Stimulated activated CD4-positive, alpha-beta T cell treated with anti-CD3 and anti-CD28 coated beads, TNF-alpha, amount 100 ng/mL, for 4 hours (primary cell): ENCODE measurements at places on chromosomes 13 and 19.

GRCh38 chr19:46513461-46514236, 18.0 kb upstream of the PNMA8B start:
- DNase-seq, result peak; percentile 62

- peak; percentile 32 for DNase-seq
Measured at GRCh38 chr19:29263305-29264135, 50.6 kb upstream of the UQCRFS1 start.

DNA sequence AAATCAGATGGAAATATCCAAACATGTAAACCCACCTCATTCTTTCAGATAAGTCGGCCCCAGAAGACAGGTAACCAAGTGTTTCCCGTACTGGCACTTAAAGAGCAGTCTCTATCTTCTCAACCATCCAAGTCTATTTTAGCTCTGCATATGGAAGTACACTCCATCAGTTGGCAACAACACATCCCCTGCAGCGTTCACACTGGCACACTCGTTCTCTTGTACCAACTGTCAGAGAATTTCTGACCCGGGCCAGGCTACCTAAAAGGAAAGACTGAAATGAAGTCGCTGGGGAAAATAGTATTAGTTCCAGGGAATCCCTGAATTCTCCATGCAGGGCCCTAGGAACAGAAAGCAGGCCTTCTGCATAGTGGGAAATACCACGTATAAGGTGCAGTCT, 109.3 kb downstream of the RXFP2 start:
- no peak for DNase-seq

- DNase-seq, result no peak
Measured at GRCh38 chr19:58553799-58554493, 959 bp downstream of the CHMP2A start.

GRCh38 chr19:42313096-42313839, at the start of gene TMEM145:
TMEM145 (plus strand) TSS chr19:42313309; CDS start chr19:42313377, 68 bp downstream.
- no peak for DNase-seq

- DNase-seq, result no peak
Measured at GRCh38 chr19:7476241-7476640, 12.6 kb downstream of the PEX11G start.

DNA sequence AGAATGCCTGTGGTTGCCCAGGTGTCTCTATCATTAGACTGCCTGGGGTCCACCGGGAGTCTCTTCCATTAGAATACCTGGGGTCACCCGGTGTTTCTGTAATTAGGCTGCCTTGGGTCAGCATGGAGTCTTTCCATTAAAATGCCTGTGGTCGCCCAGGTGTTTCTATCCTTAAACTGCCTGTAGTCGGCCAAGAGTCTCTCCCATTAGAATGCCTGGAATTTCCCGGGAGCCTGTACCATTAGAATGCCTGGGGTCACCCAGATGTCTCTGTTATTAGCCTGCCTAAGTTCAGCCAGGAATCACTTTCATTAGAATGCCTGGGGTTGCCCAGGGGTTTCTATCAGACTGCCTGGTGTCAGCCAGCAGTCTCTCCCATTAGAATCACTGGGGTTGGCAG, 1492.8 kb downstream of the UQCRFS1 start:
- no peak for DNase-seq

- DNase-seq, result no peak
Measured at GRCh38 chr13:52195401-52195837, 36.0 kb upstream of the NEK3 start.

GRCh38 chr19:51025401-51025800, 1.0 kb downstream of the KLK11 start:
- DNase-seq, result no peak

GRCh38 chr13:89380101-89380500, 1708.9 kb downstream of the SLITRK5 start:
- DNase-seq, result no peak

DNA sequence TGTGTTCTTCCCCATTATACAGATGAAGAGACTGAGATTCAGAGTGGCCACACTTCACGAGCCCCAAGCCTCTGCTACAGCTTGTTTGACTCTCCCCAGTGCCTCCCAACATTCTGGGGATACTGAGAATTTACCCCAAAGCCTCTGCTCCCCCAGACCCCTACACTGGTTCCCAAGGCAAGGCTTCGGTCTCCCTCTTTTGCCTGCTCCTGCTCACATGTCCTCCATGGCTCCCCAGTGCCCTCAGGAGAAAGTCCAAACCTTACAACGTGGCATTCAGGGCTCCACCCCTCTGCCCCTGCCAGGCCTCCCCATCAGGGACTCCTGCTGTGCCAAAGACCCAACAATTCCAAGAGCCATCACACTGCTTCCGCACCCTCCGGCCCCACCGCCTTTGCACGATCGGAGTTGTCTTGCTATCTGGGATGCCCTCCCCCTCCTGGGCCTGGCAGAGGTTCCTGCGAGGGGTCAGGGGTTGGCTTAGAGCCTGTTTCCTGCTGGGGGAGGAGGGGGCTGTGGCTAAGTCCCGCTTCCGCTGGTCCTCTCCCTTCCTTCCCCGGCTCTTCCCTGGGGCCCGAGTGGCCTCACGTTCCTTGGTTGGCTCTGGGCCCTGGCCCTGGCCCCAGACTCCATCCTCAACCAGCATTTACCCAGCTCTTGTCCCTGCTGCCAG, 15.4 kb downstream of the GTPBP3 start:
- DNase-seq, result no peak

DNA sequence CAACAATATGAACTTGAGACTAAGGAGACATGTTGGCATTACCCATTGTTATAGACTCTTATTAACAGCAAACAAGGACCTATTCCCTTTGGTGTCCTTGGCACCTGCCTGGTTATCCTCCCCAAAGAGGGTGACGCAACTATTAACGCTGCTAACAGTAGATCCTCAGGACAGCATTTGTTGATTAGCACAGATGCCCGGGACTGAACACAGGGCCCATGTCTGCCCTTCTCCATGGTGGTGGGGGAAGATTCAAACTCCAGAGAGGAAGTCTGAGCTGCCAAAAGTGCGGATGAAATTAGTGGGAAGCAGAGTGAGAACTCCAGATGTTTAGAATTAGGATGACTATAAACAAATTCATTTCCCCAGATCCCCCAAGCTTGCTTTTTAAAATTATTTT, 101.2 kb upstream of the RAP2A start:
- DNase-seq, result no peak

DNA sequence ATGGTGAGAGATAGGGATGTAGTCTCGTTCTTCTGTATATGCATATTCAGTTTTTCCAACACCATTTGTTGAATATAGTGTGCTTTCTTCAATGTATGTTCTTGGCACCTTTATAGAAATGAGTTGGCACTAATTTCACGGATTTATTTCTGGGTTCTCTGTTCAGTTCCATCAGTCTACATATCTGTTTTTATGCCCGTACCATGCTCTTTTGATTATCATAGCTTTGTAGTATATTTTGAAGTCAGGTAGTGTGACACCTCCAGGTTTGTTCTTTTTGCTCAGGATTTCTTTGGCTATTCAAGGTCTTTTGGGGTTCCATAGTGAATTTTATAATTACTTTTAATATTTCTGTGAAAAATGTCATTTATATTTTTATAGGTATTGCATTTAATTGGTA, 14.5 kb upstream of the ZNF793 start:
- no peak for DNase-seq

- no peak for DNase-seq
Measured at GRCh38 chr13:21228738-21229137, 52.3 kb downstream of the MRPL57 start.
